ENCODE measurements at places on chromosomes 4 and X.

- no peak for DNase-seq
Measured at GRCh38 chr4:119731146-119731742, 102.6 kb upstream of the PDE5A start.

DNA sequence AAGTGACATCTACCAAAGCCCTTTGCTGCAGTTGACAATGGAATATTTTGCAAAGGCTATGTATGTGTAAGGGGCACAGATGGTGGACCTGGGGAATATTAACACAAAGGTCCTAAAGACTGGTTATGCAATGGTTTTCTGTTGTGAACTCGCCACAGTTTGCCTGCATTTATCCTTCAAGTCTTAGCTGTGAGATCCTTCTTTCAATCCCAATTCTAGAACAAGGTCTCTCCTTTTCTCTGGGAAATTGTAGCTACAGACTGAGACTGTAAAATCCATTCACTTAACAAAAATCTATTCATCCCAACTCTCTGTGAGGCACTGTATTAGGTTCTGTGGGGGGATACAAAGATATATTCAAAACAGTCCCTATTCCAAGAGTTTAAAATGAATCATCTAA, 250.4 kb downstream of the GPM6A start:
- no peak for DNase-seq

- no peak for DNase-seq
Measured at GRCh38 chr4:102518703-102519131, 17.6 kb downstream of the NFKB1 start.

DNA sequence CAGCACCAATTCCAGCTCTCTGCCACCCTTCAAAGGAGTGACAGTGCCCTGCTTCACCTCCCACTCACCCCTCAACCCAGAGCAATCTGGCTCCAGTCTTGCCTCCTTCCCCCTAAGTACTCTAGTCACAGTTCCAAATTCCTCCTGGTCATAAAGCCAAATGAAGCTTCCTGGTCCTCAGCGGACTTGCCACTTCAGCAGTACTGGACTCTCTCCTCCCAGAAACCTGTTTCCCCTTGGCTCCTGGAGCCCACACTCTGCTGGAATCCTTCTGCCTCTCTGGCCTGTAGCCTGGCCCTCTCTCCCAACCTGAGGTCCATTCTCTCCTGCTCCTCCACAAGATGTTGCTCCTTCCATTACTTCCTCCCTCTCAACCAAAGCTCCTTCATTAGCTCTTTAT, 52.6 kb upstream of the MTM1 start:
- peak; percentile 60 for DNase-seq

GRCh38 chr4:83022724-83023450, 12.1 kb upstream of the COPS4 start:
- DNase-seq = no peak

DNA sequence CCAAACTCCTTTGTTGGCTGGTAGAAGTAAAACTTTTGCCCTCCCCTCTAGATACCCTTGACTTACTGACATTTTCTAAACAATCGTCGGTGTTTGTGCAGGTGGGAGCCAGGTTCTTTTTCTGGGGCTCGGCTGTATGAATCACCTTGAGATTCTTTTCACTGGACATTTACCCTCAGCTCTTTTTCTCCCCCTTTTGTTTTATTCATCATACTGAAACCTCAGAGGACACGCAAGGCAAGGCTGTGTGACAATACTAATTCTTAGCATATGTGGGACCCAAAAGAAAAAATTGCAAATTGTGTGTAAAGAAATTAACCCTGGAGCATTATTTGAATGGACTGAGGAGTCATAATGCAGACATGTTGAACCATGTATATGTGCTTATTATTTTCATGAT, 194.0 kb downstream of the PCDH19 start:
- DNase-seq = no peak

DNA sequence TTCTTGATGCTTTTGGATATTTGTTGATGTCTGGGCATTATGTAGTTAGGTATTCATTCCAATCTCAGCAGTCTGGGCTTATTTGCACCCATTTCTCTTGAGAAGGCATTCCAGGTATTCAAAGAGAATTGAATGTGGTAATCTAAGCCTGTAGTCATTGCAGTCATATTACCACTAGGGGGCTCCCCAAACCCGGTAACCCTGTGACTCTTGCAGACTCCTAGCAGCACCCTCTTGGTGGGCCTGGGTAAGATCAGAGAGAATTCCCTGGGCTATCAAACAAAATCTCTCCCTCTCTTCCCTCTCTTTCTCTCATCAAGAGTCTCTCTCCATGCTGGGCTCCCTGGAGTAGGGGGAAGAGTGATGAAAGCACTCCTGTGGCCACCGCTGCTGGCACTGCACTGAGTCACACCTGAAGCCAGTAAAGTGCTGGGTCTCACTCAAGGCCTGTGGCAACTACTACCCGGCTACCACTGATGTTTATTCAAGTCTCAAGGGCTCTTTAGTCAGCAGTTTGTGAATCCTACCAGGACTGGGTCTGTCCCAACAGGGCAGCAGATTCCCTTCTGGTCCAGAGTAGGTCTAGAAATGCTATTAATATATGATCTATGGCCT, 187.7 kb upstream of the NUDT10 start:
- DNase-seq = peak; percentile 9

DNA sequence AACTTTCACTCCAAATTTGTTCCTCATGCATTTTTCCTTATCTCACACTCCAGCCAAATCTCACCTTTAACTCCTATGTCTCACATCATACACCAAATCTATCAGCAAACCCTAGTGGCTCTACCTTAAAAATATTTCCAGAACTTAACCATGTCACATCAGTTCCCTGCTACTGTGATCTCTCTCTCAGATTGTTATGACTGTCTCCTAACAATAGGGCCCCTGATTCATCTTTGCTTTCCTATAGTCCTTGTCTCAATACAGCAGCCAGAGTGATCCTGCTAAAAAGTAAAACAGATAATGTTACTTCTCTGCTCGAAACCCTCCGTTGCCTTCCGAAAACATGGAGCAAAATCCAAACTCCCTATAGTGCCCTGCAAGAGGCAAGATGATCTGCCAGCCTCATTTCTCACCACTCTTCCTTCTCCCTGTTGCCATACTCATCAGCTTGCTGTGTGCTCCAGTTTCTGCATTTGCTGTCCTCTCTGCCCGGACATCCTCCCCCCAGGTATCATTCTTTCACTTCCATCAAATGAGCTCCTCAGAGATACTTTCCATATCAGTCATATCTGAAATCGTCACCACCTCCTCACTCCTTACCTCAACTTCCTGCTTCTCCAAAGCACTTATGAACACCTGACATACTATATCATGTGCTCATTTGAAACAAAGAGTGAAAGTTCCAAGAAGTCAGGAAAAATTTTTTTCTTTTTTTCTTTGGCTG, 293.4 kb upstream of the NR3C2 start:
- DNase-seq = no peak

GRCh38 chr4:159195361-159195769, 92.5 kb downstream of the RAPGEF2 start:
- no peak for DNase-seq

DNA sequence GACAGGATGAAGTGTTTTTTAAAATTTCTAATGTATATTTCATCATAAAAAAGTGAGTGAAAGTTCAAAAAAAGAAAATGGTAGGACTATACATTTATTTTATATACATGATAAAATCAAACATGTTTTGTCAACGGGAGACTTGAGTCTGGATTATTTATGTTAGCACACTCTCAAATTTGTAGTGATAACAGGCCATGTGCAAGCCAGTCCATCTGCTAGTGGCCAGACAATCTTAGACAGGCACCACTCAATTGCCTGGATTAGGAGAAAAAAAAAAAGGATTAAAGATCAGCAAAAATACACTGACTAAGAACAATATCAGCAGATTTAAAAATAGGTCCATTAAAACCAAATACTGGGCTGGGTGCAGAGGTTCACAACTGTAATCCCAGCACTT, 71.9 kb downstream of the KCNIP4 start:
- DNase-seq = no peak

- no peak for DNase-seq
Measured at GRCh38 chr4:101192244-101192643, 155.1 kb downstream of the PPP3CA start.

DNA sequence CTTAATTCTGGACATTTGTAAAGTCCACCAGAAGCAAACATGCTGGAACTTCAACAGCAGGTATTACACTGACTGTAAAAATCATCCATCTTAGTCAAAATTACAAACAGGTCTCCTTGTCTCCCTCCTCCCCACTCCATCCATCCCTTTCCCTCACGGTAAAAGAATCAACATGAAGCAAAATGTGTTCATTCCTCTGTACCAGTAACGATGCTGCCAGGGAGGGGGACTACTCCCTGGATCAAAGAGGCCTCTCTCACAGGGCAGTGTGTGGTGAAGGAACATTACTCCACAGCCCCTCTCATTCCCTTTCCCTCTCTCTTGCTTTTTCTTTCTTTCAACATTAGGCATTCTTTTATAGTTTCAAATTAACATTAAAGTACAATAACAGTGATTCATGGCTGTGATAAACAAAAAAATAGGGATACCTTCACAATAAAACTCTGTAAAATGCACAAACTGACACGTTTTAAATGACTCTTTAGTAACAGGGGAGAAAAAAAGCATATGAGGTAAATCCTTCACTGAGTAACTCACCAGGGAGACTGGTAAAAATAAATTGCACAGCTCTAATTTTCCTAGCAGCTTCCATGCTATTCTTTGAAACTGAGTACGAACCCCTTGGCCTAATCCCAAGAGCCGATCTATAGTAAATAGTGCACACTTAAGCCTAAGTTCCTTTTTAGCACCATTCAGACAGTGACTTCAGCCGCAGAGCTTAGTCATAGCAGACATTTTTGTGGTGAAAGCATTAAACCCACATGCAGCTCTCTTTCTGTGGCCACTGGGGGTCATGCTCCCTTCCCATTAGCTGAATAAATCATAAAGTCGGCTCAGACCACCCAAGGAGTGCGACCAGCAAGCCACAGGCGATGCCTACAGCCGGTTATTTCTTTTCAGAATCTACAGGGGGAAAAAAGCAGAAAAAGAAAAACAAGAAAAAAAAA, 215.6 kb upstream of the GYPA start:
- DNase-seq = no peak

DNA sequence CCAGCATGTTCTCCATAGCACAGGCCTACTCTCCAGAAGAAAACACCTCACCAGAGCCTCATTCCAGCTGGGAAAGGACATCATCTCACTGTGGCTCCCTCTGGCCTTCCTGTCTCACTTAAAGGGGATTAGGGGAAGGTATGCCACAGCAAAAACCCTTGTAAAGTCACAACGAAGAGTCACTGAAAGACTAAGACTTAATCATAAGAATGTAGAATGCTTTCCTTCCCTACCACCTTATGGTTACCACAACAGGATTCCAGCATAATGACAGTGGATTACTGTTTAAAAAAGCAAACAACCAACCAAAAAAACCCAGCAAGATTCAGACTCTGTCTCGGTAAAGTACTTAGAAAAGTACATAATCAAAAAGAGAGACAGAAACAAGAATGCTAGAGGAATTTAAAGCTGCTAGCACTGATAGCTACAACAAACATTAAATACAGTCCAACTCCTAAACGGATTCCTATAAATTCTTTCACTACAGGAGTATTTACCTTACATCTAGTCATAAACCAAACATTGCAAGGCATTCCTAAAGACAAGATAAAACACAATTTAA, 75.1 kb downstream of the BANK1 start:
- no peak for DNase-seq

GRCh38 chrX:135516376-135516775, 4.1 kb upstream of the INTS6L start:
- DNase-seq = no peak

- no peak for DNase-seq
Measured at GRCh38 chr4:85522277-85522676, 47.3 kb downstream of the ARHGAP24 start.

DNA sequence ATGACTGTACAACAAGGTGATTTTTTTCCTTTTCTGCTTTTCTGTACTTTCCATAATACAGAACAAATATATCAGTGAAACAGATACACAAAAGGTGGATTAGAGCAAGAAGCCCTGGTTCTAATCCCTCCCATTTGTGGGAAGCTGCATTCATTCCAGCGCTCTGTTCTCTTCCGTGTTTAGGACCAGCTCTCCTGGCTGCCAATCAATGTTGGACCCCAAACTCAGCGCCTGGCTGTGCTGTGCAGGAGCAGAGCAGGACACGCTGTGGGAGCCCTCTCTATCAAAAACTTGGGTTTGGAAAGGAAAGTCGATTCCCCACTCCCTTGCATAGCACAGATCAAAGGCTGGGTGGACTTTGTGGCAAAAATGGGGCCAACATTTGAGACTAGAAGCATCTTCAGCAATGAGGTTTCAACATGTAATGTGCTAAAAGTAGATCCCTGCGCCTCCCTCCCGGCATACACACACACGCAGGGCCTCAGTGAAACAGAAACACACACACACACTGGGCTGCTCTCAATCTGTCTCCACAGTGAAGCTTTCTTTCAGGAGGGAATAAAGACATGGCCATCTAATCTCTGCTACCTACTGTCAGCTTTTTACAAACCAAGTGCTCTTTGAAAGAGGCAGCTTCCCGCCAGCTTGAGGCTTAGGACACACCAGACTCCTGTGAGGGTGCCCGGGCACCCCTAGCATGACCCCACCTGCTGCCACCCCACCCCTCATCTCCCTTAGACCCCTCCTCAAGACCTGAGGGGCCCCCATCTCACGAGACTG, 12.2 kb downstream of the WDR1 start:
- DNase-seq = no peak

GRCh38 chr4:5383191-5383980, 325.0 kb downstream of the EVC2 start:
- DNase-seq = no peak

- DNase-seq = no peak
Measured at GRCh38 chr4:14807856-14808255, 194.4 kb upstream of the CPEB2 start.

GRCh38 chr4:151263455-151263854, 13.5 kb upstream of the PRSS48 start:
- no peak for DNase-seq

All from thyroid gland (tissue), 4 donors.